ENCODE measurements at places on chromosomes 4 and X. TPM values are rescaled to one million over a fixed set of nuclear protein-coding genes. Genes with fewer than 3 reads are reported as not detected.

- no peaks in the 10 kb centered on the region for H3K27me3 ChIP-seq
- H3K36me3 ChIP-seq, result no peaks in the 10 kb centered on the region
- no peak overlapping the region for H3K4me3 ChIP-seq
- H3K27ac ChIP-seq, result no peak overlapping the region
- DNase-seq, result peak; percentile 34
- peaks cover 13% of the 10 kb centered on the region for H3K4me1 ChIP-seq
These were observed 100.1 kb upstream of the KLF3 start for GRCh38 chr4:38563707-38564495.

- peaks cover 3% of the 10 kb centered on the region for H3K27me3 ChIP-seq
- no peaks in the 10 kb centered on the region for H3K36me3 ChIP-seq
- no peak overlapping the region for H3K27ac ChIP-seq
- H3K4me3 ChIP-seq, result no peak overlapping the region
These were observed 150.3 kb downstream of the MSL3 start for GRCh38 chrX:11908371-11908770.

GRCh38 chr4:133694416-133694815, 507.2 kb downstream of the PABPC4L start:
- no peaks in the 10 kb centered on the region for H3K27me3 ChIP-seq
- DNase-seq, result no peak
- no peak overlapping the region for H3K4me3 ChIP-seq
- H3K36me3 ChIP-seq, result no peaks in the 10 kb centered on the region
- no peak overlapping the region for H3K27ac ChIP-seq
- no peaks in the 10 kb centered on the region for H3K4me1 ChIP-seq

DRP2 gene
- total RNA-seq, result 0.74 TPM

GRCh38 chr4:684623-685327, 4.2 kb downstream of the SLC49A3 start:
- H3K4me3 ChIP-seq, result no peak overlapping the region
- H3K27ac ChIP-seq, result no peak overlapping the region
- H3K27me3 ChIP-seq, result no peaks in the 10 kb centered on the region
- no peak for DNase-seq
- H3K36me3 ChIP-seq, result no peaks in the 10 kb centered on the region
- peaks cover 25% of the 10 kb centered on the region for H3K4me1 ChIP-seq

- no peak overlapping the region for H3K4me3 ChIP-seq
- H3K27ac ChIP-seq, result no peak overlapping the region
- H3K27me3 ChIP-seq, result no peaks in the 10 kb centered on the region
These were observed 2.4 kb downstream of the ALB start for GRCh38 chr4:73406548-73406875.

NKAP gene
- total RNA-seq, result 7.4 TPM

- no peaks in the 10 kb centered on the region for H3K27me3 ChIP-seq
- no peaks in the 10 kb centered on the region for H3K4me1 ChIP-seq
- H3K36me3 ChIP-seq, result no peaks in the 10 kb centered on the region
- no peak overlapping the region for H3K4me3 ChIP-seq
- no peak for DNase-seq
These were observed 408.5 kb downstream of the GLUD2 start for GRCh38 chrX:121455890-121456289.

DNA sequence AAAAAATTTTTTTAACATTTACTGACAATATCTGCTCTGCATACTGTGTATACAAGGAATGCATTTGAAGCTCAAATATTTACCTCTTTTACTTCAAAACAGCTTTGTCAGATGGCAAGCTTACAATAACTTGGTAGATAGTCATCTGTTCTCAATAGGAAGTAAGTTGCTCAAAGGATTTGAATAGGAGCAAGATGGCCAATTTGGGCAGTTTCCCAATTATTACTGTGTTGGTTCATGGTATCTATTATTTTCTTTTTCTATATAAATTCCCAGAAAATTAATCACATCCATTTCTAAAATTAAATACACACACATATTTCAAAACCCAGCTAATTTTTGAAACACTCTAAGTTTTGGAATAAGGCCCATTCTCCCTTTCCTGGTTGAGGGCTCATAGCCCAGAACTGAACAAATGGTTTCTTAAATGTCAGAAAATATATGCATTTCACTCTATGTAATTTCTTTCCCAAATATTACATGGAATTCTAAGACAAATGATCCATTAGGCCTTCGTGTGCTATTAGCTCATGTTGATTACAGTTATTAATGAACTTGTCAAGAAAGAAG, 60.2 kb upstream of the BLTP1 start:
- no peaks in the 10 kb centered on the region for H3K36me3 ChIP-seq
- no peak overlapping the region for H3K4me3 ChIP-seq
- no peaks in the 10 kb centered on the region for H3K4me1 ChIP-seq
- no peak overlapping the region for H3K27ac ChIP-seq
- H3K27me3 ChIP-seq, result no peaks in the 10 kb centered on the region

DNA sequence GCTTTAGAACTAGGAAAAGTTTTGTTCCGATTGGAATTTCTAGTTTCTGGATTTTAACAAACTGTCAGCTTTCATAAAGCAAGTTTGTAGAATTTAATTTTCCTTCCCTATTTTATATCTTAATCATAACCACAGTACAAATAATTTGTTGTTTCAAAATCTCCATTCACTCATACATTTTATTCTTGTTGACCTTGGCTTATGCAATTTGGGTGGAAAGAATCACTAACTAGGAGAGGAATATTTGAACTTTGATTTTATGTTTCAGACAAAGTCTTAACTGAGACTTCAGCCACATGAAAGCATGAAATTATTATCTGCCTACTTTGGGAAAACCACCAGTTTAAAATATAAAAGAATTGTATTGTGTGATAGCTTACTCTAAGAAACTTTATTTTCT, 427.9 kb downstream of the SPRY1 start:
- no peaks in the 10 kb centered on the region for H3K36me3 ChIP-seq
- no peaks in the 10 kb centered on the region for H3K27me3 ChIP-seq
- H3K4me1 ChIP-seq, result peaks cover 6% of the 10 kb centered on the region
- DNase-seq, result no peak

IDH3G gene
- total RNA-seq, result 30.4 TPM

- no peak overlapping the region for H3K4me3 ChIP-seq
- H3K4me1 ChIP-seq, result peaks cover 1% of the 10 kb centered on the region
- H3K27ac ChIP-seq, result no peak overlapping the region
These were observed 28.8 kb downstream of the AMELX start for GRCh38 chrX:11321986-11322385.

CDS1 gene
- total RNA-seq, result 21.2 TPM

RCHY1 gene
- 35.9 TPM for total RNA-seq

MAGEB2 gene
- total RNA-seq, result not detected

NALF2 gene
- total RNA-seq, result 0.11 TPM

DNA sequence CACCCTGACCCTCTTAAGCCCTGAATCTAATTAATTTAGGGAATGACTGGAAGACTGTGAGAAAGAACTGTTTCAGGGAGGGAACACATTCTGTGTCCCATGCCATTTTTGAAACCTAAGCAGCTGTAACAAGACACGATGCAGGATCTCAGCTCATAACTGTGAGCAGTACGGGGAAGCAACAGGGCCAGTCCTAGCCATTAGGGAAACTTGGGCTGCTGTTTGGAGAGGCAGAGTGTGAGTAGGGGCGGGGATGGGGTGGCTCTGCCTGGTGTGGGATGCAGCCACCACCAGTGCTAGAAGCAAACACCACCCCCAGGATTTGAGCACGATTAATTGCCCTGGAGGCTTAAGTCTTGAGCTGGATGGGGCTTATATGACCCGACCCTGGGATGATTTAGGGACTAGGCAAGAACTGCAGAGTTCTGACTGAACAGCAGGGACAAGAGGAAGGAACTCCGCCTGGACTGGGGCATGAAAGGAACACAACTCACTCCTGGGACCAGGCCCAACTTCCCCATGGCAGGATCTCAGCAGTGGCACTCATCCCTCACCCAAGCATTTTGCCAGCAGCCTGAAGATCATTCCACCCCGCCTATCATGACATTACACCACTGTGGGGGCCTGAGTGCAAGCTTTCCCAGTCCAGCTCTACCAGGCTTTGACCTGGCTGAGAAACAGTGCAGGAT, 43.1 kb downstream of the ATRX start:
- H3K4me3 ChIP-seq, result no peak overlapping the region
- no peaks in the 10 kb centered on the region for H3K36me3 ChIP-seq
- no peak for DNase-seq
- no peaks in the 10 kb centered on the region for H3K27me3 ChIP-seq

GPC3 gene
- total RNA-seq, result 270 TPM

MBNL3 gene
- total RNA-seq, result 27.2 TPM

MORF4L2 gene
- 264 TPM for total RNA-seq

DNA sequence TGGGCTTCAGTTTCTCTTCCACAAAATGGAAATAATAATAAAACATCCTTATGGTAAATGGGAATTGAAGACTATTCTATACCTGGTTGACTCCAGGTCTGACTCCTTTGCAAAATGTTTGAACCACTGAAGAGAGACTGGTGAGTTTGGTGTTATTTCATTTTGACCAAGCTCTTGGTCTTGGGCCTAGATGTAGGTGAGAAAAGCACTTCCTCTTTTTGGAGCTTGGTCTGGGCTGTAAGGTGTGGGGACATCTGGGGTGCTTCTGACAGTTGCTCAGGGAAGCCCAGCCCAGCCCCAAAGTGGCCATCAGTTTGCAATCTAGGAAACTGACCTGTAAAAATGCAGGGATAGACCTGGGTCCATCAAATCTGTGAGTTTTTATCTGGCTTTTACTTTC, 26.8 kb upstream of the SOD3 start:
- no peak for DNase-seq
- H3K4me3 ChIP-seq, result no peak overlapping the region
- H3K27ac ChIP-seq, result no peak overlapping the region
- H3K27me3 ChIP-seq, result no peaks in the 10 kb centered on the region
- H3K4me1 ChIP-seq, result peaks cover 4% of the 10 kb centered on the region

GRCh38 chr4:40493160-40493559, 136.5 kb downstream of the RBM47 start:
- H3K4me1 ChIP-seq, result peaks cover 5% of the 10 kb centered on the region
- no peak overlapping the region for H3K4me3 ChIP-seq
- no peaks in the 10 kb centered on the region for H3K27me3 ChIP-seq
- H3K36me3 ChIP-seq, result no peaks in the 10 kb centered on the region

GRCh38 chr4:156000491-156000890, 46.8 kb upstream of the CTSO start:
- H3K27me3 ChIP-seq, result no peaks in the 10 kb centered on the region
- no peaks in the 10 kb centered on the region for H3K4me1 ChIP-seq
- no peak for DNase-seq
- H3K4me3 ChIP-seq, result no peak overlapping the region
- H3K36me3 ChIP-seq, result no peaks in the 10 kb centered on the region

Data from lung (tissue), 17 donors.